ENCODE measurements at places on chromosomes 7 and 10.

DNA sequence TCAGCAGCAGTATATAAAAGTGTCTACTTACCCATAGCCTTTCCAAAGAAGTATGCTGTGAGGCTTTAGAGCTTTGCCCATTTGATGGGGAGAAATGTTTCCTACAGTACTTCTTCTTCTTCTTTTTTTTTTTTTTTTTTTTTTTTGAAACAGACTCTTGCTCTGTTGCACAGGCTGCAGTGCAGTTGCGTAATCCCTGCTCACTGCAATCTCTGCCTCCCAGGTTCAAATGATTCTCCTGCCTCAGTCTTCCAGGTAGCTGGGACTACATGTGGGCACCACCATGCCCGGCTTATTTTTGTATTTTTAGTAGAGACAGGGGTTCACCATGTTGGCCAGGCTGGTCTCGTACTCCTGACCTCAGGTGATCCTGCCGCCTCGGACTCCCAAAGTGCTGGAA is 101.7 kb upstream of the TMEM26 start:
- DNase-seq, result no peak

GRCh38 chr7:42452356-42452755 is 215.3 kb upstream of the GLI3 start:
- DNase-seq, result no peak

DNA sequence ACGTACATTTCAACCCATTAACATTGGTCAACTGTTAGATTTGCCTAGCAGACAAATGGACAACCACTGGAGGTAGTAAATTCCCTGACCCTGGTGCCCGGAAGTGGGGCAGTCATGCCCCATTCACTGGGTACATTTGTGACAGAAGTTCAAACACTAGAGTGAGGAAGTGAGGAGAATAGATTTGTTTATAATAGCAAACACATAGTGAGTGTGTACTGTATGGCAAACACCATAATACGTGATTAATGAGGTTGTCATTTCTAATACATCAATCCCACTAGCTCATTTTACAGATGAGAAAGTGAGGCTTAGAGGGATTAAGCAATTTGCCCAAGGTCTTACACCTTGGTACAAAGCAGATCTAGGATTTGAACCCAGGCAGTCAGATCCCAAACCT is 181.9 kb upstream of the MKLN1 start:
- no peak for DNase-seq

DNA sequence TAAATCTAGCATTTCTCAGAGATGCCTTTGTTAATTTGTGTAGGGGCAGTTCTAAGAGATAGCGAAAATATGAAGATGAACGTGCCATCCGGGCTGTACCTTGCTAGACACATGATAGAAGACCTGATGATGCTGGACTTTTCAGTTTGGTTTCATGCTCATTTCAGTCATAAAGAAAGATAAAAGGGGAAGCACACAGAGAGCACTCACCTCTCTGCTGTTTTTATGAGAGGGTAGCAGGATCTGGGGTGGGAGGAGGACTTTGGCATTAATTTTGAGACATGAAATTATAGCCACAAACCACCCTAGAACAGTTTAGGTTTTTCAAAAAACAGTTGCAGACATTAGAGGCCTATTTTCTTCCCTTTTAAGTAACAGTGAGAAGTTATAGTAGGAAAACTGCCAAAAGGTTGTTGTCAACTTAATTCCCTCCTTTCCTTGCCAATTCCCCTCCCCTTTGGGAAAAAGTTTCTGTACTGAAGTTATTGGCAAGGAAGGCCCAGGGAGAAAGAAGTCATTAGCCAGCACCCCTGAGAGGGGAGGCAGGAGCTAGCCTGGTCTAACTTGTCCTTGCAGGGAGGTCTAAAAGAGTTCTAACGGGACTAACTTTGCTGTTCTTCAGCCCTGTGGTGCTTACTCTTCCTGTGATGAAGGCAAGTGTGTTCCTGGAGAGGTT is 2.6 kb downstream of the ST7 start:
- DNase-seq, result no peak

DNA sequence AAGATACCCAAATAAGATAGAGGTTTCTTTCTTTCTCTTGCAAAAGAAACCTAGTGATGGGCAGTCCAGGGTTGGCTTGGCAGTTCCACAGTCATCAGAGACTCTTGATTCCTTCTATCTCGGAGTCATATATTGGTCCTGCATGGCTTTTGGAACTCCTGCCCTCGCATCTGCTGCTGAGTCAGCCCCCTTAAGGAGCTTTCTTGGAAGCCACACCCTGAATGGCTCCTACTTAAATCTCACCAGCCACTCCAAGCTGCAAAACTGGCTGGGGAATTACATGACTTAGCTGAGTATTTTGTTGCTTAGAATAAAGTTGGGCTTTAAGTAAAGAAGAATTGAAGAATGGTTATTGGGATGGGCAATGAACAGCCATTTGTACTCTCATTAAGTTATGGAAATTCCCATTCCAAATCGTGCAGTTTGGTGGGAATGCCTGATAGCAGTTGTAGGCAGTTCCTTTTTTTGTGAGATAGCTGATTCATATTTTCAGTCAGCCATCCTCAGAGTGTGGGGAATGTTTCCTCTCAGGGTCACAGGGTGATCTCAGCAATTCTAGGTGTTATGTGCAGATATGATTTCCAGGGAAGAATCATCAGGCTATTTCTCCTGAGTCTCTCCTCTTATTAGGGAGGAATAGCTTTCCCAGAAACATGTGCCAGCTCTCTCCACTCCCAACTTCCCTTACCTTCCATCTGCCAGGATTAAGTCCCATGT is 209.9 kb downstream of the BBS9 start:
- DNase-seq, result no peak

DNA sequence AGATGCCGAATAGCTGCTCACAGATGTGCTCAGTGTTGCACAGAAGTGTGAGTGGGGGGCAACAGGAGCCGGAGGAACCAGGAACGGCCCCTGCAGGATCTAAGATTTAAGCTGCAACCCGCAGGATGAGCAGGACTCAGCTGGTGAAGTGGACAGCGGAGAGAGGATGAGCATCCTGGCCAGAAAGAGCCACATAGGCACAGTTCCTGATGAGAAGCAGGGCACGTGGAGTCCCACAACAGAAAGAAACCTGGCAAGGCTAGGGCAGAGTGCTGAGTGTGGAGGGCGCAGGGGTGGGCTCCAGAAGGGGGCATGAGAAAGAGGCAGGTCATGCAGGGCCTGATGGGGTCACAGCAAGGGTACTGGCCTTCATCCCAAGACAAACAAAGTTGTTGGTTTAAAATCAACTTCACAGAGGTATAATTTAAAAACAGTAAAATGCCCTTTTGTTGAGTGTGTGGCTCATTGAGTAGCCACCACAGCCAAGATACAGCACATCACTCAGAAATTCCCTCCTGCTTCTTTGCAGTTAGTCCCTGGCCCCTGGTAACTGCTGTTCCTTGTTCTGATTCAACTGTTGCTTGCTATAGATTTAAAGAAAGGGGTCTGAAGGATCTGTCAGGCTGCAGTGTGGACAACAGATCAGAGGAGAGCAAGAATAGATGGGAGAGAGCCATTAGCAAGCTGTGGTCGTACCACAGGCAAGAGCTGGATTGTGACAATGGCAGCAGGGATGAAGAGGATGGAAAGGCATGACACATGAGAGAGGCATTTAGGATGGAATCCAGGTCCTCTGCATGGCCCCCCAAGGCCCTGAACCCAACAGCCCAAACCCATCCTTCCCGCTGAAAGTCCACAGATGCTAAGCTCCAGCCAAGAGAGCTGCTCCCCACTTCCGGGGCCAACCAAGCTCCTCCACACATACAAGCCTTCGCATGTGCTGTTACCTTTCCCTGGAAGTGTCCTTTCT is 53.1 kb upstream of the OSBPL3 start:
- DNase-seq, result no peak

DNA sequence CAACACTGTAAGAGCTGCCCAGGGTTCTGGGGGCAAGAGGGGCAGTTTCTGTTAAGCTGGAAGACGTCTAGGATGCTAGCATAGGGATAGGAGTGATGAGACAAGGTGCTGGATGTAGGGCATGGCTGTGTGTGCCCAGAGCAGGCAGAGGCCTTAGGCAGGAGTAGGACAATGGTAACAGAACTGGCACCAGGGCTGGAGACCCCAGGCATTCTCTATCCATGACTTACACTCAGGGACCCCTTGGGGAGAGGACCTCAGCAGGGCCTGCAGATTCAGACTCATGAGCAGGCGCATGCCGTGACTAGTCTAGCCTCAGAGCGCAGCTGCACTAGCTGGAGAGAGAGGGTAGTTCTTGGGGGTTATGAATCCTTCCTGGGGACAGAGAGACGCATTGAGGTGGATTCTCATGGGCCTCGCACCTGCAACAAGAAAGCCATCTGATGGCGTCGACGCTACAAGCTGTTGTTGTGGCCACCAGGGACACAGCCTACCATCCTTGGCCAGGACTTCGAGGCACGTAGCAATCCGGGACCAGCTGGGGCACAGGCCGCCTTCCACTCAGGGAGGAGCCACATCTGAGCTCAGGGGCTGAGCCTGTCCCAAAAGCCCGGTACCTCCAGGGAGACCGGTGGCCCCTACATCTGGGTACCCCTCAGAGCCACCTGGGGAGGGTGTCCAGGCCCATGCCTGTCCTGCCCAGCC is 474.1 kb downstream of the PTPRN2 start:
- no peak for DNase-seq

DNA sequence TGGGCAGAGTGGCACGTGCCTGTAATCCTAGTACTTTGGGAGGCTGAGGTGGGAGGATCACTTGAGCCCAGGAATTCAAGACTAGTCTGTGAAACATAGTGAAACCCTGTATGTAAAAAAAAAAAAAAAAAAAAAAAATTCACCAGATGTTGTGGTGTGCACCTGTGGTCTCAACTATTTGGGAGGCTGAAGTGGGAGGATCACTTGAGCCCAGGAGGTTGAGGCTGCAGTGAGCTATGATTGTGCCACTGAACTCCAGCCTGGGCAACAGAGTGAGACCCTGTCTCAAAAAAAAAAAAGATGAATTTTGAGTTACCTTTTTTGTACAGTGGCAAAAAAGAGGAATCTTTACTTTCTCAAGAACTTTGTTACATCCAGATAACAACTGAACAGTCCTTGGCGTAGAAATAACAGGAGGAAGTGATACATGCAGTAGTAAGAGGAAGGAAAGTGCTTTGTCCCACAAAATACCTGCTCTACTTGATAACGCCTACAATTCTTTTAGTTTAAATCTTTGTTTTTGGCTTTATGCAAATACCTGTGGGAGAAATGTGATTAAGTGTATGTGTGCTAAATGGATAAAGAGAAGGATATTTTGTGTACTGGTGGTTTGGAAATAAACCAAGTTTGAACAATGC is 29.3 kb downstream of the SPAG6 start:
- no peak for DNase-seq

DNA sequence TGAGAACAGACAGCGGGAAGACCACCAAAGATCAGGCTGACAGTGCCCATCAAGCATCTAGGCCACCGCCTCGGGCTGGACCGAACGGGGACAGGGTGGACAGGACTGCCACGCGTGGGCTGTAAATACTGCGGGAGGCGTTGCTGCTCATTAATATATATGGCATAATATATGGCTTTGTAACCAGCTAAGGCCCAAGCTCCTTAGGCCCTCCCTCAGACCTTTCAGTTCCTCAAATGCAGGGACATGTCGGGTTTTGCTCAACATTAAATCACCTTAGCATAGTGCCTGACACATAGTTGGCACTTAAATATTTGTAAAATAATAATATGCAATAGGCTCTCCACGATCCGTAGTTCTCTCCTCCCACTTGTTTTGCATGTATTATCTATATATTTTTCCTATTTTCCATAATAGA is 402 bp upstream of the TMEM168 start:
- DNase-seq, result no peak

GRCh38 chr10:10394933-10395658 is 622.6 kb upstream of the CELF2 start:
- DNase-seq, result no peak

GRCh38 chr10:32961895-32962369 is 3.9 kb upstream of the ITGB1 start:
- no peak for DNase-seq

Data from H54 (cell line).